CD4-positive, alpha-beta T cell treated with Interleukin-6 at 100 ng/mL for 8 hours (primary cell): ENCODE measurements at places on chromosomes 2 and 18.

GRCh38 chr2:57862153-57862552 is 184.5 kb upstream of the VRK2 start:
- no peak for DNase-seq

GRCh38 chr2:182933629-182934028 is 67.2 kb upstream of the FRZB start:
- DNase-seq: no peak

DNA sequence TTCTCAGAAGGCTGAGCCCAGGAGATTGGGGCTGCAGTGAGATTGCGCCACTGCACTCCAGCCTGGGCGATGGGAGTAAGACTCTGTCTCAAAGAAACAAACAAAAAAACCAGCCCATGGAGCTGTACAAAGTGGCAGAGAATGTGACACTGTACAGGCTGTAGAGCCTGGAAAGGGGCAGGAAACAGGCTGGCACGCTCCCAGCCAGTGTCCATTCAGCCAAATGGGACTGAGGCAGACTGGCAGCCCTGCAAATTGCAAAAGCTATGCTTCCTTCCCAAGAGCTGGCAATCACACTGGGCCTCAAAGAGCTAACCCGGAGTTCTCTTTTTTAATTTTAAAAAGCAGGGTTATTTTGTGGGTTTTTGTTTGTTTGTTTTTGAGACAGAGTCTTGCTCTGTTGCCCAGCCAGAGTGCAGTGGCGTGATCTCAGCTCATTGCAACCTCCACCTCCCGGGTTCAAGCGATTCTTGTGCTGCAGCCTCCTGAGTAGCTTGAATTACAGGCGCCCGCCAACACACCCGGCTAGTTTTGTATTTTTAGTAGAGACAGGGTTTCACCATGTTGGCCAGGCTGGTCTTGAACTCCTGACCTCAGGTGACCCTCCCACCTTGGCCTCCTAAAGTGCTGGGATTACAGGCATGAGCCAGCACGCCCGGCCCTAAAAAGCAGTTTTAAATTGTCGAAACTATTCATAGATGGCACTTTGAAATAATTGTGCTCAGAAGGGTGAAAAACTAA is 42.8 kb downstream of the SCRN3 start:
- DNase-seq: no peak

DNA sequence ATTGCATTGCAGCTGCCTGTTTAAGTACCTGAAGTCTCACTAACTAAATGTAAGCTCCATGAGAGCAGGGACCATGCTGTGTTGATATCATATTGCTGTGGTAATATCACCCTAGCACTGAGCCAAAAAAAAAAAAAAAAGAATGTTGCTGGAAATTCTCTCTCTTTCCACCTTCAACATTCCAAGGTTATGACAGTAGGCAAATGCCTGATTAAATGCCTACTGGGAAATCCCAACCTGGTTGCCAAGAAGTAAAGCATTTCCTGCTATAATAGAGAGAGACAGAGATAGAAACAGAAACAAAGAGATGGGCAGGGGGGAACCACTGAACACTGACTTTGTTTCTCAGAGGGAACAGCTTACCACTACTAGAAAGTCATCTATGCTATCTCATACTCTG is 1604.2 kb downstream of the LRP1B start:
- no peak for DNase-seq

DNA sequence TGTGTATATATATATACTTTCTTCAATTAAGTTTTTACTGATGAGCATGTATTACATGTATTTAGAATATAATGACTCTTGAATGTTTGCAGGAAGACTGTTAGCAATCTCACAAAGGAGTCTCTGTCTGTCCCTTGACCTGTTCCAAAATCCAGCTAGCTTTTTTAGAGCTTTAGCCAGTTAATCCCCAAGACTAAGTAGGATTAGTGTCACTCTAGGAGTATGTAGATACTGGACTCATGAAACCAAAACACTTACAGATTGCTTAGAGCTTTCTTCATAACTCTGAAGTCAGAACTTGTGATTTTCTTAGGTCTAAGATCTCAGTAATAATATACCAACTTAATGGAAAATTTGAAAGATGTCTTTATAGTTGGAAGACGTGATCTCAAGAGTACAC is 2.2 kb downstream of the UBXN4 start:
- DNase-seq: no peak

DNA sequence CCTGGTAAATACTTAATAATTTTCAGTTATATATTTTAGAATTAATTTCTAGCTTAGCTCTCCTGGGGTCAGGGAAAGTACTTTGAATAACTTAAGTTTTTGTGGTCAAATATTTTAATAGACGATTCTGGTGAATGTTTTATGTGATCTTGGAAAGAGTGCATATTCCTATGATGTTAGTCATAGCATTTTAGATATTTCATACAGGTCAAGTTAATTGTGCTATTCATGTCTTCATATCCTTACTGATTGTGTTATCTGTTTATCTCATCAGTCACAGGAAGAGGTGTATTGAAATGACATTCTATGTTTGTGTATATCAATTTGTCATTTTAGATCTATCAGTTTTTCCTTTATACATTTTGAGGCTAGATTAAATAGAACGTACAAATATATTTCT is 576.2 kb downstream of the CPS1 start:
- no peak for DNase-seq

- no peak for DNase-seq
Observed at GRCh38 chr2:127624756-127625571, 21.0 kb upstream of the GPR17 start.

- DNase-seq: no peak
Observed at GRCh38 chr18:48408727-48409590, at the start of gene ZBTB7C. Gene ZBTB7C (minus strand): TSS chr18:48409383.

- no peak for DNase-seq
Observed at GRCh38 chr2:42999391-42999841, 207.0 kb upstream of the HAAO start.

GRCh38 chr2:22998359-22998758 is 386.6 kb upstream of the KLHL29 start:
- DNase-seq: no peak

- no peak for DNase-seq
Observed at GRCh38 chr2:150353376-150353775, 134.1 kb downstream of the RND3 start.

- DNase-seq: no peak
Observed at GRCh38 chr2:63790906-63791305, 50.8 kb upstream of the UGP2 start.

GRCh38 chr2:211216221-211216620 is 659.8 kb downstream of the CPS1 start:
- no peak for DNase-seq

GRCh38 chr18:78757014-78757413 is 222.6 kb upstream of the SALL3 start:
- no peak for DNase-seq

DNA sequence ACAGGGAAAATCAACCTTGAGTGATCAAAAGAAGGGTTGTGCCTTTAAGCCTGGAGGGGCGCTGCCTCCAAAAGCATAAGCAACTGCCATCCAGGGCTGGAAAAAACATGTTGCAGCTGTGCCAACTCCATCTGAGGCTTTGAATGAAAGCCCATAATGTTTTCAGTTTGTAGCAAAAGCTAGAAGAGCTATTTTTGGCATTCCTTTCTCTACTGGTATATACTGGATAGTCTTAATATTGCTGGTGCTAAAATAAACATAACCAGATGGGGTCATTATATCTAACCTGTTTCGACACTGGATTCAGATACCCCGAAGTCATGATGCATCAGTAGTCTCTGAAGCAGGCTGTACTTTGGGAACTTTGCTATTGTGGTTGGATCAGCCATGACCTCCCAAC is 25.1 kb downstream of the ANXA4 start:
- DNase-seq: no peak

- DNase-seq: peak; percentile 63
Observed at GRCh38 chr2:64945973-64946768, 43.0 kb upstream of the SLC1A4 start.

DNA sequence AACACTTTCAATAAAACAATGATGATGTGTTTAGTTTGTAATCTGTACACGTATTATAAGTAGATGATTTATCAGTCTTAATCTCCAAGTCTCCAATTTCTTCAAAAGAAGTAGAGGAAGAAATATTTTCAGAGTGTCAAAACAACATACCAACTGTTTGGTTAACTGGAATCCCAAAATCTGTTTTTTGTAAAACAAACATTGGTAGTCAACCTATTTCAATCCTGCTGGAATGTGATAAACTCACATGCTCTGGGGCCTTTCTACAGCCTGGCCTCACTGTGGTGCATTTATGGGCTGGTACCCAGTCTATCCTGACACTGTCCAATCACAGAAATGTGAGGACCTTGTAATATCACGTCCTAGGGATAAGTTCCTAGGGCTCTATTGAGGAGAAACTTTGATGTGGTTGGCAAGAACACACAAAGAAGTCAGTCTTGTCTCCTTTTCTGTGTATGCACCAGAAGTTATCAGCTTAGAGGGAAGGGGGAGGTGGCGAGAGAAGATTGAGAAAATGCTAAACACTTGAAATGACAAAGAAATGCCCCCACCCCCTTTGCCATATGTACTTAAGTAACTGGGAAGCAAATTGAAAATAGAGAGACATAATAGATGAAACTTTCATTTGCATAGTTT is 47.2 kb downstream of the PRKRA start:
- no peak for DNase-seq

- no peak for DNase-seq
Observed at GRCh38 chr2:134131681-134132489, 122.0 kb upstream of the MGAT5 start.

- no peak for DNase-seq
Observed at GRCh38 chr2:42076357-42077225, 28.8 kb downstream of the PKDCC start.

GRCh38 chr2:71596011-71596410 is 142.7 kb downstream of the DYSF start:
- no peak for DNase-seq

GRCh38 chr2:35891528-35891927 is 464.1 kb upstream of the CRIM1 start:
- DNase-seq: no peak

DNA sequence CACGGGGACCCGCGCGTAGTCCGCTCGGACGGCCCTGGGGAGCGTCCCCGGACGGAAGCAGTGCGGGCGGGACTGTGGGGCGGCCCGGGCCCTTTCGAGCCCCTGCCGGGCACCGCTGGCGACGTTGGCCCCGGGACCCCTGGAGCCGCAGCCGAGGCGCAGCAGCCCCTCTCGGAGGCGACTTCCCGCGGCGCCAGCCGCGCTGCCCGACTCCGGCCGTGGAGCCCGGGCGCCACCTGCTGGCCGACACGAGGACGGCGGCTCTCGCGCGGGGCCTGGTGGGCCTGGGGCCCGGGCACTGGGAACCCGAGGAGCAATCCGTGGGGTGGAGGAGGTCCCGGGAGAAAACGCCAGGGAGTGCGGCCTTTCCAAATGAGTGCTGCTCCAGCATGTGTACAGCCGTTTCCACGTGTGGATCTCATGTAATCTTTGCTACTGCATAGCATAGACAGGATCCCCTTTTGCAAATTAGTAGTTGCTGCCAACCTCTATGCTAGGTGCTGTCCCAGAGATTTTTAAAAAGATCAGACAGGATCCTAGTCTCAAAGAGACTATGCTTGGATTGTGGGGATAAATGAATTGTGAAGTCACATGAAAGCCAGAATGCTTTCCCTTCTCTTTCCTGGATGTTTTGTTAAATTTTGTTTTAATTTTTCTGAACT is 4.0 kb downstream of the ID2 start:
- DNase-seq: peak; percentile 73

DNA sequence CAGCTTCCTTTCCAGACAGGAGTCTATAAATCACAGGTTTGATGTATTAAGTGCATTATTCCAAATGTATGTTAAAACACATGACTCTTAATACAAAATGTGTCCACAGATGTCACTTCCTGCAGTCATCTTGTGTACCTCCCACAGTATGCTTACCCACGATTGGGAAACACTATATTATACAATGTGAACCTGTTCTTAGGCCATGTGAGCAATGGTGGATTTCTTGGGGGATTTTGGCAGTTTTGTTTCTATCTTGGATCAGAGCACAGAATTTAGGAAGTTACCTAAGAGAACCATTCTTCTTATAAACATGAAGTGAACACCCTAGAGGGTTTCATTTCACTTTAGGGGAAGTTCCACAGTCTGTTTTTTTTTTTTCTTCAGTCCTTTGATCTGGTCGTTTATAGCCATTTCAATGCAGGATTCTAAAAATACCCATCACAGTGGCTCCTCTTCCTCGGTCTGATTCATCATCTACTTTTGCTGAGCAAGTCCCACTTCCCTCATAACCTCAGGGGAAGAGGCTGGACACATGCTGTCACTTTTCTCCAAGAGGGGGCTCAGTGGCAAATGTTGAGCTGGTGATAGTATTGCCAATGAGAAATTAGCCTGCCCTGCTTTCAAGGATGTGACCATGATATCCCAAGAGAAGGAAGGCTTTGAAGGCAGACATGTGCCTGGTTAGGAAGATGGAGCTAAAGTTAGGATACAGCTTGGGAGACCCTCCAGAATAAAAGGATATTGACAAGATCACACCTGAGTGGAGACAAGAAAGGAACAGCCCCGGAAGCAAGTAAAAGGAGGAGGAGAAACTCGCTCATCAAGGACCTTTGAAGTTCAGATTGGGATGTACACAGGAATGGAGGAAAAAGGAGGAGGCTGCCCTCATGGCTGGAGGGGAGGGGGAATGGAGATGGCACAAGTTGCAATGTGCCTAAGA is 22.6 kb downstream of the PLEK start:
- DNase-seq: peak; percentile 20

DNA sequence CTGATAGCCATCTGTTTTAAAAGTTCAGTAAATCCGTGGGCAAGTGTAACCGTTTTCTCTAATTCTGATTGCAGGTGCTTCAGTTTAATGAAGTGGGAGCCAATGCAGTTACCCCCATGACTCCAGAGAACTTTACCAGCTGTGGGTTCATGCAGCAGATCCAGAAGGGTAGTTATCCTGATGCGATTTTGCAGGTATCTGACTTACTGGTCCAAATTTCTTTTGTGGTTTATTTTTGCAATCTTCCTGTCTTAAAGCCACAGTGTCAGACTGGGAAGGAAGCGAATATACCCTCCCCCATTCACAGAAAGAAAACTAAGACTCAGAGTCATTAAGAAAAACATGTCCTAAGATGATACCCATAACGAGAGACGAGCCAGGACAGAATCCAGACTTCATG is 7.7 kb downstream of the SERPINB2 start:
- DNase-seq: no peak

DNA sequence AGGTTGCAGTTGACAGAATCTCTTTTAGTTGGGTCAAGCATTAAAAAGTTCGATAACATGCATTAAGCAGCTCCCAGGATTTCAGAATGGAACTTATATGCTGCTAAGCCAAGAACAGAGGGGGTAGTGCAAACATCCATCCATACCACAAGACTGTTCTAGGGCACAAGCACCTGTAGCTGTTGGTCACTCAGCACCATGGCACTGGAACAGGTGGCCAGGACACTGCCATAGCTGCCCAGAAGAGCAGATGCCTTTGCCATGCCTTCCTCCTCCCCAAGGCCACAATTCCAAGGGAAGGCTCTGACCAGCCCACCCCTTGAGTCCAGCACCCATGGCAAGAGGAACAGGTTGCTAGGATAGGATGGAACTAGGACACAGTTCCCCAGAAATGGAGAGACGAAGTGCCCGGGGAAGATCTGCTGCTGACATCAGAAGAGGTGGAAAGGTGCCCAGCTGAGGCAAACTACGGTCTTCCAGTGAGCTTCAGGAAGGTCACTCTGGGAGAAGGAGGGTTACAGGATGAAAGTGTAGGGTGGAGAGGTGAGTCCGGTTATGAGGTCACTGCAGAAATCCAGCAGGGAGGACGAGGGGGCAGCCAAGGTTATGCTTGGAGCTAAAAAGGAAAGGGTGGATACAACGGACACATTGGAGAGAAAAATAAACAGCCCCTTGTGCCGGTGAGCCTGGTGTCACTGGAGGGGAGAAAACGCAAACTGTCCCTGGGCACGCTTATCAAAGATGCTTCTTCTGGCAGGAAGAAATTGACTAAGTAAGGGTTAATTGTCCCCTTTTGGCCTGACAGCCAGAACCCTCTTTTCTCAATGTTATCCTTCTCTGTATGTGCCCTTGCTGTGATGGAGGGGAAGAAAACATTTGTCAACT is 41.9 kb downstream of the C1QL2 start:
- DNase-seq: no peak
